Activated naive CD4-positive, alpha-beta T cell treated with anti-CD3 and anti-CD28 coated beads, Interleukin-2, amount 10 ng/mL, durations not matched to agents 7 days and 5 days (primary cell): ENCODE measurements at places on chromosomes 5 and 9.

DNA sequence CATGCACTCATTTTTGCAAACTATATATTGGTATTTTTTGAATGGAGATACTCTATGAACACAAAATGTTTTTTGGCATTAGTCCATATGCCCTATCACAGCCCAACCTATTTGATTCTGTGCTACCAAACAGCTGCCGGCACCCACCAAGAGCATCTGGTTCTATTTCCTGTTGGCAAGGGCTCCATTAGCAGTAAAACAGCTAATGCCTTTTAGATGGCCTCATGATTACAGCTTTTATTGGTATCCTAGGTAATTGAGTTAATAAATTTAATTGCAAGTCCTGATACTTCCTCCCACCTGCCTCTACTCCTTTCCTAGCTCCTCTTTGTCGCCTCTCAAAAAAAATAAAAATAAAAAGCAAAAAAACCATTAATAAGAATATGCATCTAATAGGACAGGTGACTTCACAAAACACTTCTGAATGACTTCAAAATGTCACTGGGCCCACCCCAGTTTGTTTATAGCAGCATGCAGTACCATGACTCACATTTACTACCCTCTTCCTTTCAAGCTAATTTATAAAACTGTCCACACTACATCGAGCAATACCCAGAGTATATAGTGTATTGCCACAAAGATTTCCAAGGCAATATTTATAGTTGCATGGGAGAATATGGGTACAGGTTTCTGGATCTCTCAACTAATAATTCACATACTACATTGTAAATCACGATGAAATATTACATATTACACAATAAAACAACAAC is 620.4 kb downstream of the SLCO4C1 start:
- no peak for DNase-seq

- no peak for DNase-seq
Measured at GRCh38 chr9:21833090-21833801, 30.8 kb downstream of the MTAP start.

DNA sequence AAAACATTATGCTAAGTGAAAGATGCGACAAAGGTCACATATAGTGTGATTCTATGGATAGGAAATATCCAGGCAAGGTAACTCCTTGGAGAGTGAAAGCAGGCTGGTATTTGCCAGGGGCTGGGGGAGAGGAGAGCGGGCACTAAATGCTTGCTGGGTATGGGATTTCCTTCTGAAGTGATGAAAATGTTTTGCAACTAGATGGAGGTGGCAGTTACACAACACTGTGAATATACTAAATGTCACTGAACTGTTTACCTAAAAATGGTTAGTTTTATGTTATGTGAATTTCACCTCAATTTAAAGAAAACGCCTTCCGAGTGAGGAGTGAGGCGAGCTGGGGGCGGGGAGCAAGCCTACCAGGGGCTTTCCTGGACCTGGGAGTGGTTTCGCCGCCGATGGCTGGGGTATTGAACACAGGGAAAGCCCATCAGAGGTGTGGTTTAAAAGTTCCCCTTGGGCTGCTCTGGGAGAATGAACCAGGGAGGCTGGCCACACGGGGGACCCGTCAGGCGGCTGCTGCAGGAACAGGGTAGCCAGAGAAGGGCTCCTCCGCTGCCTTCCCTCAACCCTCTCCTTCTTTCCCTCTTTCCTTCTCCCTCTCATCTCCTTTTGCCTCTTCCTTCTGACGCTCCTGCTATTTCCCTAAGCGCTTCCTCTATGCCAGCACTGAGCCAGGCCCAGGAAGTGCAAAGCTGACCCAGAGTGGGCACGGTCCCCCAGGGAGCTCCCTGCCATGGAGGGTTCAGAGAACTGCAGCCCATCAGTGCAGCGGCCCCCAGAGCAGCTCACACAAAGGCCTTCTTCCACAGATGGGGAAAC is 4.9 kb downstream of the AKNA start:
- peak; percentile 61 for DNase-seq

DNA sequence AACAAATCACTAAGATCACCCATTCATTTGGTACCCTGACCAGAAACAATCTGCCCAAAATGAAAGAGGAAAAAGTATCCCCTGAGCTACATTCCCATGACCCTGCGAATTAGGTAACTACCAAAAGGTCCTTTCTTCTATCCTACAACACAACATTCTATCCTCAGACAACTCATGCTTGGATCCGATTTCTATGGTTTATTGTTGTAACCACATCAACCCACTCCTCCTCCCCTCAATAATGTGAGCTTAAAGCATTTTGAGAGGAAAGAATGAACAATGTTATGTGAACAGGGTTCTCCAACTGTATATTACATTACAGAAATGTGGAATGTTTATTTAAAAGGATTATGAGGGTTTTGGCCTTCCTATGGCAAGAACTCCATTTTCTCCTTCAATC is 4.0 kb downstream of the SLC35D2 start:
- no peak for DNase-seq

- DNase-seq: no peak
Measured at GRCh38 chr5:173855162-173855994, 32.8 kb upstream of the CPEB4 start.

- no peak for DNase-seq
Measured at GRCh38 chr5:170345971-170346370, 43.2 kb downstream of the KCNMB1 start.

GRCh38 chr5:164360589-164360988 is 855.2 kb downstream of the MAT2B start:
- no peak for DNase-seq

- DNase-seq: no peak
Measured at GRCh38 chr9:129761293-129761900, 8.6 kb upstream of the PTGES start.

- no peak for DNase-seq
Measured at GRCh38 chr5:113598150-113598549, 84.7 kb downstream of the YTHDC2 start.
